ENCODE measurements at places on chromosomes 3 and 15.
A peak's percentile ranks its signal among the peaks of the same experiment; 100 is the strongest.

GRCh38 chr3:69776920-69777581, 37.8 kb downstream of the MITF start:
- no peak for DNase-seq

DNA sequence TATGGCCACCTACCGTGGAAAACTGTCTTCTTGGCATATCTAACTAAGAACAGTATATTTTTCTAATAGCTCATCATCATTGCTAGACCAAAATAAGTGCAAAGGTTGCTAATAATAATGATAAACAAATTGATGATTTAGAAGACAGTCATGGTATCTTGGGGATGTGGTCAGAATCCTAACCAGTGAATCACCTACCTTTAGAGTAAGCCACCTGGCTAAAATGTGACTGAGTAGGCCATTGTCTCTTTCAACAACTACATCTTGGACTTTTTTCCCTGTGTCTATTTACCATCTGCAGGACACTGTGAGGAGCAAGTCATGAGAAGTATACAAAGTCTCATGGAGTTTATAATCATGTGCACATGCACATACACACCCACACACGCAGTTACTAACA, 273.5 kb upstream of the SEMA6D start:
- DNase-seq: no peak

GRCh38 chr3:37050282-37050681, 57.0 kb downstream of the MLH1 start:
- DNase-seq: no peak

DNA sequence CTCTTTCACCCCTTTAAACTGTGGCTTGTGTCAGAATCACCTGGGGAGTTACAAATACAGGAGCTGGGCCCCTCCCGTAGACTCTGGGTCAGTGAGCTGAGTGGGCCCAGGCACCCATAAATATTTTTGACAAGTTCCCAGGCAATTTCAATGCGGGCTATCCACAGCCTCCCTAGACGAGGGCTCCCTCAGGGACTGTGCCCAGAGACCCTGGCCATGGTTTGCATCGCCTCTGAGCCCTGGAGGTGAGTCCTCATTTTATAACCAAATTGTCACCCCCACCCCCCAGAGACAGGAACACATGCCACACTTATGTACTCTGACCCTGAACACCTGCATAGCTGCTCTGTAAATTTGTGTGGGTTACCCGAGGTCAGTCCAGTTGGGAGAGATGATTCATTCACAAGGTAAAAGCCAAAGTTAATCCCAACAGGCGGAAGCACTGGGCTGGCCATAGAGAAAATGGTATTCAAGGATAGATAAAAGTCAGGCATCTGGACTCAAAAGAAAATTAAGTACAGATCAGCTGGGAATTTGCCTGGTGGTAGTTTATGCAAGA, 146.5 kb upstream of the SLC6A11 start:
- no peak for DNase-seq

DNA sequence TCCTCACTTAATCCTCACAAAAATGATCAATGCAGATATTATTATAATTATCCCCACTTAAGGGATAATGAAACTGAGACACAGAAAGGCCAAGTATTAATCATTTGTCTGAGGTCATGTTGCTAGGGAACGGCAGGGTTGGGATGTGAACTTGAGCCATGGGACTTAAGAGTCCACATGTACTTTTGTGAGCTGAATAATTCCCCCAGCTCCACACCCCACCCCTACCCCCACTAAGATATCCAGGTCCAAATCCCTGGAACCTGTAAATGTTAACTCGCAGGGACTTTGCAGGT, 290.5 kb upstream of the GADL1 start:
- no peak for DNase-seq

DNA sequence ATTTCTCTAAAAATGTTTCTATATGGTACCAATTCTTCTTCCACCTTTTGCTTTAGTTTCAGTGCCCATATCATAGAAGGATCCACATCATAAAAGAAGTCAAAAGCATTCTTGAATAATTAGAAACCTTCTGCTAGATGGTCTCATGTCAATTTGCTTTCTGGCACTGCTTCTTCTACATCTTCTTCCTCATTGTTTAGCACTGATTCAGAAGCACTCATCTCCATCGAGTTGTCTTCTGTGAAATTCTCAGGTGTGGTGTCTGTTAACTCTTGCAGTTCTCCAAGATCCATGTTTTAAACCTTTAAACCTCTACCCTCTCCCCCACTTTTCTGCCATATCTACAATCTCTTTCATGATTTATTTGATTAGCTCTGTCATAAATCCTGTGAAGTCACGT, 154.8 kb downstream of the WDR76 start:
- no peak for DNase-seq

GRCh38 chr3:174132006-174132405, 727.1 kb upstream of the NAALADL2 start:
- DNase-seq: no peak

DNA sequence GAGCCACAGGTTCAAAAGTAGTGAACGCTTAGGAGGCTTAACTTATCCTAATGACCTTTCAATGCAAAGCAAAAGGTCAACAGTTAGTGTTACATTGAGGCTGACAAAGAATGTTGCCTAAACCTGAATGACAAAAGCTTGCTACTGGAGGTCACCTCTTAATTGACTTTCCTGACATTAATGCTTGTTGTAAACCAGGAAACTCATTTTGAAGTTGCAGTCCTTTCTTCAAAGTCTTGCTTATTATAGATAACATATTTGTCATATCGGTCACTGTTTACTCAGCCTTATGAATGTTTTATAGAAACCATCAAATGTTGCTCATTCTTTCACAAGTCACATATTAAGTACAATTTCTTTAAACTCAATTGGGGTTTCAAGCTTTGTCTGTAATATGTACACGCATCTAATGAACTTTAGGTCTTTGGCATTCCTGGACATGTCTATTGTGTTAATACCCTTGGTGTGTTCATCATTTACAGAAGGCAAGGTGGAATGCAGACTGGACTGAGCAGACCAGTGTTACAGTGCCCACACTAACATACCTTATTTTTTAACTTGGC, 488.2 kb upstream of the NECTIN3 start:
- no peak for DNase-seq

DNA sequence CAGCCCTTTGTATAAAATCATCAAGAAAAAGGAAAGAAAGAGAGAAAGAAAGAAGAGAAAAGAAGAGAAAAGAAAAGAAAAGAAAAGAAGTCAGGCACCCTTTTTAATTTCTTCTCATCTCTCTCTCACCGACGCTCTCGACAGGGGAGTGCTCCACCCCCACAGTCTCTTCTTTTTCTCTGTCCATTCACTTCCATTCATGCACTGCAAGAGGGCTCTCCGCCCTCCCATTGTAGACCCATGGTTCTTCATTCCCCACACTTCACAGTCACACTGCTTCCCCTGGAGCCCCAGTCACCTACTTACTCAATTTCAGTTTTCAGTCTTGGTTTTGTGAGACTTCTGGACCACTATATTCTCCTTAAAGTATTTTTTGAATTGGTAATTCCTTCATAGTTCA, 254.7 kb downstream of the SOX2 start:
- DNase-seq: no peak

DNA sequence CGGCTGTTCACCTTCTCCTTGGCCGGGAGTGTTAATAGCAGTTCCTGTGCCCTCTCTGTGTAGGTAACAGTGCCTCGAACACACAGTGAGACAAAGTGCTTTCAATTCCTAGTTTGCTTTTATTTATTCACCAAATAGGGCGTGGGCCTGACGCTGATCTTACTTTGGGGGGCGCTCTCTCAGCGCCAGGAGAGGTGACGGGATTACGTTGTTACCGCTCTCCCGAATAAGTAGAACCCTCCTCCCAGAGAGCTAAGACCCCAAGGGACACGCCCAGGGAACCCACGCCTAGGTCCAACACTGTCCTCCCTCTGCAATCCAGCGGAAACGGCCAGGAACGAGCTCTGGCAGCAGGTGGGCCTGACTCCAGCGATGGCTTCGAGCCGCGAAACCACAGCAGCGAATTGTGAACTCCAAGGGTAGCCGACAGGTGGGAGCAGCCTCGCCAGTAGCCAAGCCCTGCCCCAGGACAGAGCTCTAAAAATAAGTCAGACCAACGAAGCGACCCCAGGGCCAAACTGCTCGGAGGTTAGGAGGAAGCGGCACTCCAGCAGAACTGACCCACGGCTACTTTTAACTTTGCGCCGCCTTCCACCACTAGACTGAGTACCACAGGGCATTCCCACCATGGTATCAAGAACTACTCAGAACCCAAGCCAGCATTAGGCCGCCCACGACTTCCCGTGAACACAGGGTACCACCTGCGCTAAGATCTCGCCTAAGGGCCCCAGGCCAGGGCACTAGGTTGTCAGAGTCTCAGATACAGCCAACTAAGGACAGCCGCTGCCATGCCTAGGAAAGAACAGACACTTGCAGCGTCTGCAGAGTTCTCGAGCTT, 1.6 kb upstream of the SIN3A start:
- peak; percentile 83 for DNase-seq
